Colonic mucosa (tissue), 4 donors: ENCODE measurements at places on chromosomes 2 and 18.

GRCh38 chr2:191936882-191937405 lies 90.1 kb upstream of the CAVIN2 start:
- no peaks in the 10 kb centered on the region for H3K27me3 ChIP-seq
- no peaks in the 10 kb centered on the region for H3K36me3 ChIP-seq
- no peak overlapping the region for H3K4me3 ChIP-seq
- no peak for DNase-seq
- H3K27ac ChIP-seq: no peak overlapping the region
- no peaks in the 10 kb centered on the region for H3K4me1 ChIP-seq

DNA sequence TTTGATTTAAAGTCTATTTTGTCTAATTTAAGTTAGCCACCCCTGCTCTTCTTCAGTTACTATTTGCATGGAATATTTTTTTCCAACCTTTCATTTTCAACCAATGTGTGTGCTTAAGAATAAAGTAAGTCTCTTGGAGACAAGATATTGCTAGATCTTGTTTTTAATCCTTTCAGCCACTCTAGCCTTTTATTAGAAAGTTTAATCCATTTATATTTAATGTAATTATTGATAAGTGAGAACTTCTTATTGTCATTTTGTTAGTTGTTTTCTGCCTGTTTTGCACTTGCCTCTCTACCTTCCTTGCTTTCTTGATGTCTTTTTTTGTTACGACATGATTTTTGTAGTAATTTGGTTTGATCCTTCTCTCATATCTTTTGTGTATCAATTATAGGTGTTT lies 46.4 kb downstream of the CCDC148 start:
- H3K4me3 ChIP-seq: no peak overlapping the region
- H3K36me3 ChIP-seq: no peaks in the 10 kb centered on the region
- H3K4me1 ChIP-seq: no peaks in the 10 kb centered on the region
- no peak for DNase-seq

GRCh38 chr18:78789850-78790249 lies 189.8 kb upstream of the SALL3 start:
- H3K4me3 ChIP-seq: no peak overlapping the region
- H3K36me3 ChIP-seq: no peaks in the 10 kb centered on the region
- no peaks in the 10 kb centered on the region for H3K4me1 ChIP-seq
- H3K27ac ChIP-seq: no peak overlapping the region
- H3K27me3 ChIP-seq: no peaks in the 10 kb centered on the region

GRCh38 chr18:40875101-40875615 lies 1079.9 kb upstream of the PIK3C3 start:
- H3K4me1 ChIP-seq: no peaks in the 10 kb centered on the region
- no peaks in the 10 kb centered on the region for H3K36me3 ChIP-seq
- no peak overlapping the region for H3K27ac ChIP-seq

- no peaks in the 10 kb centered on the region for H3K27me3 ChIP-seq
- no peaks in the 10 kb centered on the region for H3K36me3 ChIP-seq
- no peak overlapping the region for H3K27ac ChIP-seq
- no peak for DNase-seq
These were observed 80.5 kb downstream of the RDH14 start for GRCh38 chr2:18479947-18480369.
